Peyer's patch (tissue), 4 donors: ENCODE measurements at places on chromosomes 3 and 15. TPM values are rescaled to one million over a fixed set of nuclear protein-coding genes. Genes with fewer than 3 reads are reported as not detected.

GRCh38 chr3:72341920-72342319 is 506.3 kb downstream of the SHQ1 start:
- H3K4me1 ChIP-seq = no peaks in the 10 kb centered on the region
- DNase-seq = no peak
- H3K27ac ChIP-seq = no peak overlapping the region

- DNase-seq = no peak
- H3K27ac ChIP-seq = no peak overlapping the region
- H3K27me3 ChIP-seq = no peaks in the 10 kb centered on the region
- no peaks in the 10 kb centered on the region for H3K36me3 ChIP-seq
- no peaks in the 10 kb centered on the region for H3K4me1 ChIP-seq
Observed at GRCh38 chr3:108051005-108051404, 39.8 kb downstream of the CD47 start.

DNA sequence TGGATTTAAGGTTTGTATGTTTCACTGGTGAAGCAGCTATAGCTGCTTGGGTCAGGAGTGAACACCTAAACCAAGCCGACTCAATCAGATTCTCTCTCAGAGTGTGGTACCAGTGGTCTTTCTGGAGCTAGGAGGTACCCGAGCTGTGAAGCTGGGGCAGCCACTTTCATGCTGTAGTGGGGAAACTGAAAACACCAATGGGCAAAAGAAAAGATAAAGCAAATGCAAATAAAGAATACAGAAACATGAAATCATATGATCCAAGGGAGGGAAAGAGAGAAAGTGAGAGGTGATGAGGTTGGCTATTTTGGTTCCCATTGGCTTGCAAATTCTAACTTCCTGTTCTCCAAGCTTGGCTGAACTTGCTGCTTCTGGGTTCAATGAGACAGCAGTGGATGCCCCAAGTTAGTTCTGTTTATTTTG is 212.3 kb upstream of the CFAP20DC start:
- DNase-seq = no peak
- H3K27ac ChIP-seq = no peak overlapping the region
- no peak overlapping the region for H3K4me3 ChIP-seq
- no peaks in the 10 kb centered on the region for H3K4me1 ChIP-seq
- H3K27me3 ChIP-seq = no peaks in the 10 kb centered on the region

Gene CSK
- 53.8 TPM for total RNA-seq

DNA sequence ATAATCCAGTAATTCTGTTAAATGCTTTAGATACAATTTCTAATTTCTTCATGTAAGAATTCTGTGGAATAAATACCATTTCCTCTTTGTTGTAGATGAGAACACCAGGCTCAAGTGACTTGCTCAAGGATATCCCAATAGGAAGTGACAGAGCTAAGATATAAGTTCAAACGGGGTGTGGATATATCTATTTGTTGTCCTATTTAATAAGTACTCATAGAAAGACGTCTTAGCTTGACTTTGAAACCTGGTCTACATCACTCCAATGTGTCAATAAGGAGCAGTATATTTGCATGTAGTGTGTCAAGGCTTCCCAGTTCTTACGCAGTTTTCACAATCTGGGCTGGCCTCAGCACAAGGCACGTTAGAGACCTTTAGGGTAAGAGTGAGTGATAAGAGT is 4.7 kb upstream of the GCSAM start:
- H3K36me3 ChIP-seq = no peaks in the 10 kb centered on the region
- no peak for DNase-seq
- H3K27me3 ChIP-seq = no peaks in the 10 kb centered on the region
- no peaks in the 10 kb centered on the region for H3K4me1 ChIP-seq
- H3K4me3 ChIP-seq = no peak overlapping the region

GRCh38 chr3:70861855-70862254 is 549.4 kb upstream of the MDFIC2 start:
- H3K36me3 ChIP-seq = no peaks in the 10 kb centered on the region
- no peak for DNase-seq
- no peaks in the 10 kb centered on the region for H3K4me1 ChIP-seq

Gene CLEC3B
- 40.9 TPM for total RNA-seq

GRCh38 chr15:52765785-52766184 is 24.4 kb downstream of the ONECUT1 start:
- H3K4me1 ChIP-seq = no peaks in the 10 kb centered on the region
- H3K4me3 ChIP-seq = no peak overlapping the region
- no peak overlapping the region for H3K27ac ChIP-seq
- no peaks in the 10 kb centered on the region for H3K27me3 ChIP-seq

Gene PLAAT1
- total RNA-seq = not detected

GRCh38 chr3:178676077-178676476 is 139.8 kb downstream of the KCNMB2 start:
- DNase-seq = no peak
- H3K4me1 ChIP-seq = no peaks in the 10 kb centered on the region
- H3K27me3 ChIP-seq = no peaks in the 10 kb centered on the region
- no peaks in the 10 kb centered on the region for H3K36me3 ChIP-seq

- no peak overlapping the region for H3K4me3 ChIP-seq
- H3K27ac ChIP-seq = no peak overlapping the region
- H3K27me3 ChIP-seq = no peaks in the 10 kb centered on the region
- DNase-seq = no peak
- H3K36me3 ChIP-seq = no peaks in the 10 kb centered on the region
Observed at GRCh38 chr3:190108804-190109203, 11.9 kb downstream of the P3H2 start.

- H3K36me3 ChIP-seq = no peaks in the 10 kb centered on the region
- DNase-seq = no peak
- peaks cover 57% of the 10 kb centered on the region for H3K4me1 ChIP-seq
- no peak overlapping the region for H3K4me3 ChIP-seq
- peak overlapping the region; percentile 20 for H3K27ac ChIP-seq
- no peaks in the 10 kb centered on the region for H3K27me3 ChIP-seq
Observed at GRCh38 chr15:77064063-77064462, 6.8 kb downstream of the TSPAN3 start.

Gene THRB
- total RNA-seq = 4.0 TPM

GRCh38 chr3:108242776-108243175 is 20.6 kb upstream of the IFT57 start:
- no peak overlapping the region for H3K27ac ChIP-seq
- H3K36me3 ChIP-seq = no peaks in the 10 kb centered on the region
- H3K4me1 ChIP-seq = no peaks in the 10 kb centered on the region
- DNase-seq = no peak
- no peak overlapping the region for H3K4me3 ChIP-seq

Gene TXNRD3
- 2.5 TPM for total RNA-seq

- H3K4me1 ChIP-seq = peaks cover 40% of the 10 kb centered on the region
- no peaks in the 10 kb centered on the region for H3K27me3 ChIP-seq
- no peak for DNase-seq
Observed at GRCh38 chr3:150609988-150610387, 6.9 kb downstream of the SELENOT start.

DNA sequence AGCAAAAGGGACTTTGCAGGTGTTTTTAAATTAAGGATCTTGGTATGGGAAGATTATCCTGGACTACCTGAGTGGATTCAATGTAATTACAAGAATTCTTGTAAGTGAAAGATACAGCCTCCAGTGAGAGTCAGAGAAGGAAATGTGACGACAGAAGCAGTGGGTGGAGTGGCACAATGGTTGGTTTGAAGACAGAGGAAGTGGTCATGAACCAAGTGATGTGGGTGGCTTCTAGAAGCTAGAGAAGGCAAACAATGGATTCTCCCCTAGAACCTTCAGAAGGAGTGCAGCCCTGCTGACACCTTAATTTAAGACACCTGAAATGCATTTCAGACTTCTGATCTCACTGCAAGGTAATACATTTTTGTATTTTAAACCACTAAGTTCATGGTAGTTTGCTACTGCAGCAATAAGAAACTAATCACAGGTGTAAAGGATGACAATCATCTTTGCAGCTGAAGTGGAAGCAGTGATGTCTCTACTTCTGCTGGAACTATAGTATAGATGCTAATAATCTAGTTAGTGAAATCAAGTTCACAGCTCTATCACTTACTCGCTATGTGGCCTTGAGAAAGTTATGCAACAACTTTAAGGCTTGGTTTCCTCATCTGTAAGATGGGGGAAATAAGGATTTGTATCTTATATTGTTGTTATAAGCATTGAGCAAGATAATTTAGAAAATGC is 403.4 kb upstream of the SUCLG2 start:
- H3K36me3 ChIP-seq = no peaks in the 10 kb centered on the region
- no peaks in the 10 kb centered on the region for H3K27me3 ChIP-seq
- H3K27ac ChIP-seq = no peak overlapping the region
- H3K4me3 ChIP-seq = no peak overlapping the region
- peak; percentile 20 for DNase-seq

DNA sequence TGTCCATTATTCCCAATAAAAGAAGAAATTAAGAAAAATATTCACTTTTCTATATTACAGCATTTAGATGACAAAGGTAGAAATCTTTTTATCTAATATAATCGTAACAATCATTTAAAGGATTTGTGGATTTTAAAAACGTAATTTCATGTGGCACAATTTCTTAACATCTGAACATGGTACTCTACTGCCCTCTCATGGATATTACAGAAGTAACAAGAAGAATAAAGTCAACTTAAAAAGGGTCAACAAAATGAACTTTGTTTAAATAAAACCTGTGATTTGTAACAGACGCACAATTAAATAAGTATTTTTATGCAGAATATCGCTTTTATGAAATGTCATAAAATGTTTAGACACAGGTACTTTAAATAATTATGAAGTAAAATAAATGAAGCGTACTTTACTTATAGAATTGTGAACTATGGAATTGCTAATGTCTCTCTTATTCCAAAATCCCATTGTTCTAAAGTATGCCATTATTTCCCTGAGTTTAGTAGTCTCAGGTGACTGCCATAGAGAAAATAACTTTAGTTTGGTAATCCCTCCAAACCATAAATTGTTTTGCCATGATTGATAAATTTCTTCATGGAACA is 366.8 kb upstream of the ZNF385D start:
- no peak for DNase-seq
- no peaks in the 10 kb centered on the region for H3K27me3 ChIP-seq
- H3K36me3 ChIP-seq = no peaks in the 10 kb centered on the region
- H3K27ac ChIP-seq = no peak overlapping the region
- no peaks in the 10 kb centered on the region for H3K4me1 ChIP-seq

- H3K27me3 ChIP-seq = no peaks in the 10 kb centered on the region
- no peak overlapping the region for H3K27ac ChIP-seq
- no peak overlapping the region for H3K4me3 ChIP-seq
- no peaks in the 10 kb centered on the region for H3K36me3 ChIP-seq
- H3K4me1 ChIP-seq = no peaks in the 10 kb centered on the region
Observed at GRCh38 chr3:153970047-153970446, 151.1 kb upstream of the ARHGEF26 start.

GRCh38 chr3:23079976-23080375 is 123.2 kb upstream of the UBE2E2 start:
- H3K4me1 ChIP-seq = no peaks in the 10 kb centered on the region
- no peak overlapping the region for H3K27ac ChIP-seq
- no peaks in the 10 kb centered on the region for H3K36me3 ChIP-seq
- no peak for DNase-seq

Gene ACY1
- total RNA-seq = 95.7 TPM

GRCh38 chr15:63191895-63192618 is 2.7 kb downstream of the RAB8B start:
- peak overlapping the region; percentile 74 for H3K27ac ChIP-seq
- H3K36me3 ChIP-seq = no peaks in the 10 kb centered on the region
- H3K27me3 ChIP-seq = no peaks in the 10 kb centered on the region
- H3K4me1 ChIP-seq = peaks cover 36% of the 10 kb centered on the region

GRCh38 chr15:39296955-39297354 is 283.9 kb upstream of the THBS1 start:
- DNase-seq = no peak
- no peaks in the 10 kb centered on the region for H3K27me3 ChIP-seq
- no peak overlapping the region for H3K27ac ChIP-seq
- H3K4me3 ChIP-seq = no peak overlapping the region
- H3K4me1 ChIP-seq = no peaks in the 10 kb centered on the region

GRCh38 chr3:195806211-195806915 is 5.4 kb downstream of the MUC4 start:
- no peak for DNase-seq
- no peak overlapping the region for H3K27ac ChIP-seq
- no peaks in the 10 kb centered on the region for H3K36me3 ChIP-seq

Gene MORC1
- not detected for total RNA-seq

GRCh38 chr3:45455040-45455439 is 66.7 kb downstream of the LARS2 start:
- no peaks in the 10 kb centered on the region for H3K4me1 ChIP-seq
- no peak overlapping the region for H3K4me3 ChIP-seq
- H3K27ac ChIP-seq = no peak overlapping the region
- DNase-seq = no peak
- H3K36me3 ChIP-seq = peaks cover 16% of the 10 kb centered on the region

Gene ZXDC
- total RNA-seq = 44.1 TPM

DNA sequence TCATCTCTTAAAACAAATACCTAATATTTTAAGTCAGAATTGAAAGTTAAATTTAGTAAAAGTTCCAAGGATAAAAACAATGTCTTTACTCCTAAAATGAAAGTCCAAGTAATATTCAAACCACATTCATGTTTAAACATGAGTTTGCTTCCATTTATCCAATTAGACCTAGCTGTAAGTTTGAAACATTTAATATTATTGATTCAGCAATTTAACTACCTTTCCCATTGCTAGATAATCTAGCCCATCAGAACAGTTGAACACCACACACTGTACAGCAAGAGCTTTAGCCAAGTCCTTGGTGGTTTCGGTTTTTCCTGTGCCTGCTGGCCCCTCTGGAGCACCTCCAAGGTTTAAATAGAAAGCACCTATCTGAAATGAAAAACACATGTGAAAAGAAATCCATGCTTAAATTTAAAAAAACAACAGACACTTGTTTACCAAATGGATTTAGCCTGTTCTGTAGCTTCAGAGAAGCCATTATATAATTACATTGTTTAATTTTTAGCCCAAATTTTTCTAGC is 97.8 kb downstream of the DNAH12 start:
- H3K4me3 ChIP-seq = no peak overlapping the region
- DNase-seq = no peak
- H3K27me3 ChIP-seq = no peaks in the 10 kb centered on the region
- H3K27ac ChIP-seq = no peak overlapping the region

DNA sequence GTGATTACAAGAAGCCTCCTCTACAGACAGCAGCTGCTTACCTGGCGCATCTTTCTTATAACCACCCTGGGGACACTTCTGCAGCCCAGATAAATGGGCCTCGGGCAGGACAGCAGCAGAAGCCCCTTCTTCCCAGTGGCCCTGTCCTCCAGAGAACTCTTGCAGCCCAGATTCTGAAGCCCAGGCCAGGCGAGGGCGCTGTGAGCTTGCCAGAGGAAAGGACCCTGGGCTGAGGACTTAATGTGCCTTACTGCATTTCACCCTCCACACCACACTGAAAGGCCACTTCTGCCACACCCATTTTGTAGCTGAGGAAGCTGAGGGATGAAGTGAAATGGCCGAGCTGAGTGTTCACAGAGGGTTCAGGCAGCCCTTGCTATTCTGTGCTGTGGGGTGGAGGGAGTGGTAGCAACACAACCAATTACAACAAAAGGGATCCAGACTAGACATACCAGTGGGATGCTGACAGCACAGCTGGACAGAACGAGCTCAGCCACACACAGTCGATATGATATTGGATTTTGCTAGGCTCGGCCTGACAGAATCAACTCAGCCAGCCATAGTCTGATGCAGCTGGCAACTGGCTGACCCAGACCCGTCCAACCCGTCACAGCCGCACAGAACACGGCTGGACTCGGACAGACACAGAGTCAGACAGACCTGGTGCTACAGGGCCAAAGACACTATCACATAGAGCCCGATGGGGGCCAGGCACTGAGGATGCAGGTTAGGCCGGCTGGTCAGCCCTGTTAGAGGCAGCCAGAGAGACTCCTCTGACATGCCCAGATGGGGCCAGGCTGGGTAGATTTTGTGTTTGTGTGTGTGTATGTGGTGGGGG is 7.3 kb downstream of the ACOX2 start:
- H3K36me3 ChIP-seq = no peaks in the 10 kb centered on the region
- peaks cover 18% of the 10 kb centered on the region for H3K4me1 ChIP-seq
- H3K4me3 ChIP-seq = no peak overlapping the region
- H3K27me3 ChIP-seq = no peaks in the 10 kb centered on the region
- DNase-seq = no peak
- no peak overlapping the region for H3K27ac ChIP-seq
